Muscle of arm (tissue), 14 donors: ENCODE measurements at places on chromosomes 4 and X.

DNA sequence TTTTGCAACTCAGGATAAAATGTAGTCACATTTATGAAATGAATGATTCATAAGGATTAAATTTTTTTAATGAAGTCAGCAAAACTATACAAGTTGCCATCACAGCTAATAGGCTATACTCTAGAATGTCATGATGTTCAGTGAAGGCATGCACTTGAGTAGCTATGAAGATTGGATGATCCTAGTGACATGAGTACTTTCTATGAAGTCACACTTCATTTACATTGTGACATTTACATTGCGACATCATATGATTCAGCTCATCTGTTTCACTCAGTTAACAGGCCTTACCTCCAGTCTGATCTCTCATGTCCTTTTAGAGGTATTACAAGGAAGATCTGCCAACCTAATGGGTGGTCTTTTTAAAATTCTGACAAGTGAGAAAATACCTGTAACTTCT lies 82.7 kb upstream of the FGF13 start:
- DNase-seq: no peak

GRCh38 chrX:465418-466215 lies 78.9 kb upstream of the PPP2R3B start:
- no peak for DNase-seq

- no peak for DNase-seq
Observed at GRCh38 chr4:108919226-108919893, 156.5 kb upstream of the ETNPPL start.

- no peak for DNase-seq
Observed at GRCh38 chr4:58649226-58649625, 1539.0 kb upstream of the IGFBP7 start.

GRCh38 chr4:87414816-87415215 lies 7.6 kb upstream of the NUDT9 start:
- no peak for DNase-seq

GRCh38 chrX:10619425-10620046 lies 849 bp downstream of the MID1 start:
- DNase-seq: no peak

GRCh38 chr4:125486351-125486750 lies 171.6 kb downstream of the FAT4 start:
- no peak for DNase-seq

- DNase-seq: no peak
Observed at GRCh38 chr4:119652998-119653397, 24.4 kb upstream of the PDE5A start.

- no peak for DNase-seq
Observed at GRCh38 chr4:154435895-154436294, 55.7 kb downstream of the DCHS2 start.

- peak; percentile 80 for DNase-seq
Observed at GRCh38 chr4:7904952-7905915, 34.4 kb downstream of the AFAP1 start.

GRCh38 chrX:23668335-23668734 lies 1.0 kb downstream of the PRDX4 start:
- DNase-seq: peak; percentile 15

DNA sequence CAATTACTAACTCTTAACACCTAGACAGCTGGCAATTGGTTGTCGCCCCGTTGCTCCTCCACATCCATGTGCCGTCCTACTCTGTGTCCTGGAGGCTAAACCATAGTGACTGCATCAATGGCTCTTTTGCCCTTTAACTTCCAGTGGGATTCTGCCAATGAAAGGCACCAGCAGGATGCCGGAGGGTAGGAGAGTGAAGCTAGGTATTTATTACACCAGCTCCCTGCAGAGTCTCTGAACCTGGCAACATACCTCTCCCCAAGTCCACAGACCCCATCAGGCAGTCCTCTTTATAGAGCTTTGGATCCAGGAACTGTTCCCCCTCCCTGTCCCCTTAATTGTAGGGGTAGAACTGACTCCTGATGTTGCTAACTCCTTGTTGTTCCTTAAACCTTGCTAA lies 426.8 kb downstream of the HNRNPD start:
- DNase-seq: no peak

DNA sequence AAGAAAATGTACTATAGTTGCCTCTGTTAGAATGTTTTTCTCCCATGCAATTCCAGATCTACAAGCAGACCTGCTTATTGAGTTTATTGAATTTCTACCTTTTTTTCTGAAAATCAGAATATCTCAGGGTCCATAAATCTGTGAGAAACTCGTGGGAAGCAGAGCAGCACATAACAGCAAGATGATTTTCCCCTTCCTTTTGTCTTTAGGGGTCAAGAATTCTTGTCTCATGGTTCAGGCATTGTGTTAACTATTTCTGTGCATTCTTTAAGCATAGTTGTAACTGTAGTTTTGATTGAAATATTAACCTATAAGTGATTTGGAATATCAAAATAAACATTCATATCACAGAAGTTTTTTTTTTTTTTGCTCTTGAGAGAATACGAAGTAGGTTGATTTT lies 11.4 kb downstream of the EDNRA start:
- DNase-seq: no peak

DNA sequence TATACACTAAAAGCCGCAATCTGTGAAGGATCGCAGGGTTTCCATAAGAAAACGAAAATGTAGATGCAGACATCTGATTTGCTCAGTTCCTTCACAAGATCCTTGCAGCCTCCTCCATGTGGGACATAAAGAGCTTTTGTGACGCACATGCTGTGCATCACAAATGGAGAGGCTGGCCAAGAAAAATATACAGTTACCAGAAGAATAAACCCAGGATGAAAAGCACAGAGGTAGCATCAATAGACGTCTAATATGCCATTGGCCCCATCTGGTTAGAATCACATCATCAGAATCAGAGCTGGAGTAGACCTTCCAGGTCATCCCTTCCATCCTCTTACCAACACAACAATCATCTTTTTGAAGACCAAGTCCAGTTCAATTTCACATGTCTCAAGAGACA lies 517.4 kb downstream of the RAB28 start:
- no peak for DNase-seq

DNA sequence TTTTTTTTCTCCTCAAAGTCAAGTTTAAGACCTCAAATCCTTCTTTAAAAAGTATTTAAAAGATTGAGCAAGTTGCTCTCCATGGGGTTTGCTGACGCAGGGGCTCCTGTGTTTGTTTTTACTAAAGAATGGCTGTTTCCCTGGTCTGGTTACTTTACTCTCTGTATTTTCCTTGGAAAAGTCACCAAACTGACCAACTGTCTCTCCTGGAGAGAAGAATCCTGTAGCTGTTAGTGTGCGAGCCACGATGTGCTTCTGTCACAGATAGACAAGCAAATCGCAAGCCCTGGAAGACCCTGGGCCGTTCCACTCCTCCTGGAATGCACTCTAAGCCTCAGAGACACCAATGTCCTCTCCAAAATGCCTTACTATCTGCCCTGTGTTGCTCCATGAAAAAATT lies 212.1 kb downstream of the CHIC2 start:
- no peak for DNase-seq

- DNase-seq: peak; percentile 51
Observed at GRCh38 chrX:16436348-16437188, 213.4 kb upstream of the S100G start.

GRCh38 chr4:98583265-98583664 lies 75.1 kb downstream of the TSPAN5 start:
- DNase-seq: no peak

DNA sequence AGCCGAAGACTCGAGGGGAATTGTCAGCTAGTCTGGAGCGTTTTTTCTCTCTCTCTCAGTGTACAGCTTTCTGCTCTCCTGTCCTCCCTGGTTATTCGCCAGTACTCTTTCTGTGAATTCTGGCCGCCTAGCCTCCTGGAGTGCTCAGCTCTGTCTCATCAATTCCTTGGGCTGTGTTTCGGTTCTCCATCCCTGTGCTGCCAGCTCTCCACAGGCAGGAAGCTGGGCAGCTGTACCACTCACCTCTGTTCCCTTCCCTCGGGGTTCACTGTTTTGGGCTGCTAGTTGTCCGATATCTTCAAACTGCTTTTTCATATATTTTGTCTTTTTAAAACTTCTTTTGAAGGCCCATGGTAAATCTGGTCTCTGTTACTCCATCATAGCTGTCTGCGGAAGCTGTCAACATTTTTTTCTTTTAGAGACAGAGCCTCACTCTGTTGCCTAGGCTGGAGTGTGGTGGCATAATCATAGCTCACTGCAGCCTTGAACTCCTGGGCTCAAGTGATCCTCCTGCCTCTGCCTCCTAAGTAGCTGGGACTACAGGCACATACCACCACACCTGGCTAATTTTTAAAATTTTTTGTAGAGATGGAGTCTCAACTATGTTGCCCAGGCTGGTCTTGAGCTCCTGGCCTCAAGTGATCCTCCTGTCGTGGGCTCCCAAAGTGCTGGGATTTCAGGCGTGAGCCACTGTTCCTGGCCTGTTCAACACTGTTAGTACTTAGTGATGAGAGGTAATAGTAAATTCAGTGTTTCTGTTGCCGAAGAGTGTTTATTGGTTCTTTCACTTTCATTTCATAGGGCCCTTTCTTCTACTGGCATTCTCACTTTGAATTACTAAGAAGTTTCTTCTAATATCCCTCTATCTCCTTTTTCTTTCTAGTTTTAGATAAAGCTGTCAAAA lies 18.6 kb downstream of the ZCCHC4 start:
- no peak for DNase-seq

DNA sequence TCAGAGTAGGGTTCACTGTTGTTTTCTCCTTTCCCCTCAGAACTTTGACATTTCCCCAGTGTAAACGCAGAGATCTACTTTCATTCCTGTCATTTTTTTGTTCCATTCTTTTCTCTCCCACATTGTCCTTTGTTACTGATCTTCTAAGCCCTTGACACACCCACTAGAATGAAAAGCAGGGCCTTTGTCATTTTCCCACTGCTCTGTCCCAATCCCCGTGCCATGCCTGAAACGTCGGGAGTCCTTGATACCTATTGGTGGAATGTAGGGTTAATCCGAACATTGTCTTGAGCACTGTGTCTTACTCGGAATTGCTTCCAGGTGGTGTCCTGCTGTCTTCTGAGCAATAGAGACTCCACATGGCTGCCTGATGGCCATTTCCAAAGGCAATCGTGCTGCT lies 887.1 kb upstream of the FRG1 start:
- no peak for DNase-seq

- DNase-seq: no peak
Observed at GRCh38 chr4:145816091-145816490, 122.5 kb downstream of the ZNF827 start.

GRCh38 chr4:115781528-115782146 lies 668.2 kb upstream of the NDST4 start:
- DNase-seq: peak; percentile 1

DNA sequence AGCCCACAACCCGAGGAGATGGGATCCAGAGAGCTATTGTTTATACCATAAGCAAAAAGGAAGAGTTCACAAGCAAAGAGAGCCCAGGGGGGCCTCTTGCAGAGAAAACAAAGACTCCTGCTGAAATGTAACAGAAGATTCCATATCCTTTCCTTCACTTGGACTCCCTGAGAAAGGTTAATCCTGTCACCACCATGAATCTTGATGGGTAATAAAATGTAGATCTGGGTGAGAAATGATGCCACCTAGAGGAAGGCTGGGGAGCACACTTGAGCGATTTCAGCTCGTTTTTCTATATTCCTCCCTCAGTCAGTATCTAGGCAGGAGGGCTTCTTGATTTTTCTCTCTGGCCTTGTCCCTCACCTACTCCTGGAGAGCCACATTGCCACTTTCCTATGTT lies 10.2 kb upstream of the KCNE5 start:
- no peak for DNase-seq

DNA sequence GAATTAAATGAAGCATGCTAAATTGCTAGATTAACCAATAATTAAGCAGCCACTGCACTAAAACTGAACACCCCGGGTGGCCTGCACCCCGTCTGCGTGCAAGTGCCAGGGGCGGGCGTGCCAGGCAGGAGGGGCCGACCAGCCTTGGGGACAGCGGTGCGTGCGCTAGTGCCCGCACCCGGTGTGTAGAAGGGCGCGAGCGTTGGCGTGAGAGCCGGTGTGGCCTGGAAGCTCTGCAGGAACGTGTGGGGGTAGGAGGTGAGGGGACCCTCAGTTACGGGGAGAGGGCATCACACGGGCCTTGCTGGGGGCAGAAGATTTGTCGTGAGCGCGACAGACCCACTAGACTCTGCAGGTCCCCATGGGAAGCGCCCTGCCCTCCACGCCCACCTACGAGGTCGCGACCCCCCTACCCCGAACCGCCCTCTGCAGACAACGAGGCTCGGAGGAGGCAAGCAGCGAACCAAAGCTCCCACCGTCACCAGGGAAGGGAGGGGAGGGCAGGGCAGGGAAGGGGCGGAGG lies 105.8 kb downstream of the FAM53A start:
- no peak for DNase-seq

DNA sequence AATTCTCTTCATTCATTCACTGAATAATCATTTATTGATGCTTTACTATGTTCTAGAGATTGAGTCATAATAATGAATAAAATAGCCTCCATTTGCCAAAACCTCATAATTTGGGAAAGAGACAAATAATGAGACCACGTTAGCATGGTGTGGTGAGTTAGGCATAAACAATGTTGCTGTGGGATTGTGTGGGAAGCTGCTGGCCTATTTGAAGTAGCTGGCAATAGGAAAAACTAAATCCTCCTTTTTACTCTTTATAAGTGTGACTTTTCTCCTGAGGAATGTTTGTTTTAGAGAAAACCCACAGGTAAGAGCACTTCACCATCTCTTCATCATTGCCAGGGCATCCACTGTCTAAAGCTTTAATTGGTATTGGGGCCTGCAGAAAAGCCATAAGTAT lies 95.3 kb downstream of the AREG start:
- DNase-seq: no peak

GRCh38 chr4:40523581-40523980 lies 106.1 kb downstream of the RBM47 start:
- DNase-seq: no peak

- DNase-seq: no peak
Observed at GRCh38 chr4:155383541-155383940, 6.8 kb upstream of the MAP9 start.

- DNase-seq: no peak
Observed at GRCh38 chrX:11446949-11447348, 153.7 kb downstream of the AMELX start.

DNA sequence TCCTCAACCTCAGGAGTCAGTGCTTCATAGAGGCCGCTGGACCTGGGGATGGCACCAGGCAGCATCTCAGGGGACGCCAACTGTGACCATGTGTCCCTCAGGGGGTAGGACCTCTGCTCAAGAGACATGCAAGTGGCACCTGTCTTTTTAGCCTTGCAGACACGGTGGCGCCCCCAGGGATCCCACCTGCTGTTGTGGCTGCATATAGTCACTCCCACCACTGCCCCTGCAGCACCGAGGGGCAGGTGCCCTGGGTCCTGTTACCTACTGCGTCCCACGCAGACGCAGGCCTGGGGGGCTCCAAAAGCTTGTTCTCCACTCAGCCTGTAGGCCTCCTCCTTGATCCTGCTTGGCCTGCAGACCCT lies 2.5 kb downstream of the MYL5 start:
- no peak for DNase-seq

GRCh38 chr4:26088433-26088928 lies 174.5 kb downstream of the SMIM20 start:
- DNase-seq: peak; percentile 72

- no peak for DNase-seq
Observed at GRCh38 chrX:16874458-16875095, 4.4 kb upstream of the RBBP7 start.

GRCh38 chr4:14667624-14668151 lies 334.6 kb upstream of the CPEB2 start:
- no peak for DNase-seq

- DNase-seq: no peak
Observed at GRCh38 chr4:152090543-152090942, 329.7 kb upstream of the GATB start.

GRCh38 chr4:10083861-10084641 lies 32.5 kb downstream of the WDR1 start:
- no peak for DNase-seq
